ENCODE measurements at places on chromosomes 2 and 18.
A peak's percentile ranks its signal among the peaks of the same experiment; 100 is the strongest.

GRCh38 chr2:207734636-207735512, 23.4 kb downstream of the CCNYL1 start:
- no peak for DNase-seq

DNA sequence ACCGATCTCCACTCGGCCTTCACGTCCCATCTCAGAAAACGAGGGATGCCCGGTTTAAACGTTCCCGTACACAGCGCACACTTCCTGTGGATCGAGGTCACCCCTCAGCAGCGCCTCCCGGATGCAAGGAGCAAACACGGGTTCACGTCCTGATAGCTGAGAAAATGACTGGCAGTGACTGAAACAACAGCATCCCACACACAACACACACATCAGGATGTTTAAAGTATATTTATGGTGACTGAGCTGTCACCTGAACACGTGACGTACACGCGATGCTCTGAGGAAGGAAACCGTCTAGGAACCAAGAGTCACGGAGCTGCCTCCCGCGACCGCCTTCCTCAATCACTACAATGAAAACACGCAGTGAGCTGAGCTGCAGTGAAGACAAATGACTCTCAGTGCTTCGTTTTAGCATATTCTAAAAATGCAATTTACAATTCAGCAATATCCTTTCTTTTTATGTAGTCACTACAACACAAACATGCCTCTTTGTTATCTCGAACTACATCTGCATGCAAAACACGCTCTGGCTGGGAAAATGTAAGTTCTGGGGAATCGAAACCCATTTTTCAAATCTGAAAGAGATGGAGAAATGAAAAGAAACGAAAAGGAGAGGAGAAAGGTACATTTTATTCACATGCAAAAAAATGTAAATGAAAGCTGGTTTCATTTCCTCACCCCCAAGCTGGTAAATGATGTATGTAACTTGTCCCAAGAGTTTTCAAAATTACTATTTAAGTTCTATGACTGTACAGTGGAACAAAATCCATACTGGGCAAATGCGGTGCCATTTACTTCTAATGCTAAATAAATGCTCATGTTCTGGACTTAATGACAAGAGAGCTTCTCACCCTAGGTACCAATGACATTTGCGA, 19.8 kb downstream of the HDAC4 start:
- DNase-seq, result peak; percentile 67

DNA sequence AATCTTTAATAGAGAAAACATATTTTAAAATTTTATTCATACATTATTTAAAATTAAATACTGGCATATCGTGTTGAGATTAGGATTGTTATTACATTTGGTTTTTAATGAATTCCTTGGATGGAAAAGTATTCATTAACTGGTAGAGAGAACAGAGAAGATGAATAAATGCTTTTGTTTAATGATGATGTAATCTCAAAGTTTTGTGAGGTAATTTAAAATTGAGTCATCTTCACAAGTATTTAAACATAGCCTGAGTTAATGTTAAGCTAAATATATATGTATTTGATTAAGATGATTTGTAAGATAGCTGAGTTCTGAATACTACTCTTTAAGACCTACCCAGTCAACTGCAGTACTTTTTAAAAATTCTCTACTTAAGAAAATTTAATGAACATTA, 713.4 kb upstream of the VRK2 start:
- no peak for DNase-seq

DNA sequence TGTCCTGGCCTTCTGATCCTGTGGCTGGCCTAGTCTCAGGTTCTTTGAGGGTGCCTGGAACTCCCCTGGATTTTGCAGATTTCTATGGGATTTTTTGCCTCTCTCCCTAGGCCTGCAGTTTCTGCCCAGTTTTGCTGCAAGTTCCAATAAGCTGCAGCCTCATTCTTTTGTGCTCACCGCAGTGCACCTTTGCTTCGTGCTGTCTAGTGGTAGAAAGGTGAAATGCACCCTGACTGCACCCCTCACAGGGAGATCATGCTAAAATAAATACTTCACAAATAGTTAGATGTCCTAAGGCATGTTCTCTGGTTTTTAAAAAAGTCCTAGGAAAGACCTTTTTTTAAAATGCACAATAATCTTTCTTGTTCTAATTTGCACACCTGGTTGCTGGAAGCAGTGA, 72.5 kb downstream of the GNAL start:
- DNase-seq, result no peak

GRCh38 chr18:79926715-79927606, 24.5 kb downstream of the SLC66A2 start:
- no peak for DNase-seq

DNA sequence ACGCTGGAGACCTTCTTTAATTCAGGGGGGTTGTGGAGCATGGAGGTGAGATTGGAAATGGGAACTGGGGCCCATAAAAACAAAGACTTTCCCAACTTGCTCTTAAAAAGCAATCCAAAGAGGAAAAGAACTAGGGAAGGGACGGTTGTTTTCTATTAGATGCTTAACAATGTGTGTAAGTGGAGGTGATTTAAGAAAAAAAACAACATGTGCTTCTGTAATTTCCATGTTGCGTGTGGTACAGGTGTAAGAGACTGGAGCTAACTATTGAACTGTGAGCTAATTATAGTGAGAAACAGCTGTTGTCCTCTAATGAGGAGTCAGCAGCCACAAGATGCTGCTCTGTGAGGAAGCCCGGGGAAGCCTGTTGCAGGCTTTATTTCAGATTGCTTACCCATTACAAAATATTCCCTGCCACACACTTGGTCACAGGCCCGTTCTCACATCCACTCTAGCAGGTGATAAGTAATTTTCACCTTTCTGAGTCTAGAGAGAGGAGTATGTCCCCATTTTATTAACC, 280.6 kb upstream of the PARD3B start:
- DNase-seq, result no peak

- no peak for DNase-seq
These were observed 61.3 kb downstream of the EFEMP1 start for GRCh38 chr2:55862246-55862645.

- no peak for DNase-seq
These were observed 15.0 kb upstream of the INO80C start for GRCh38 chr18:35512761-35513160.

DNA sequence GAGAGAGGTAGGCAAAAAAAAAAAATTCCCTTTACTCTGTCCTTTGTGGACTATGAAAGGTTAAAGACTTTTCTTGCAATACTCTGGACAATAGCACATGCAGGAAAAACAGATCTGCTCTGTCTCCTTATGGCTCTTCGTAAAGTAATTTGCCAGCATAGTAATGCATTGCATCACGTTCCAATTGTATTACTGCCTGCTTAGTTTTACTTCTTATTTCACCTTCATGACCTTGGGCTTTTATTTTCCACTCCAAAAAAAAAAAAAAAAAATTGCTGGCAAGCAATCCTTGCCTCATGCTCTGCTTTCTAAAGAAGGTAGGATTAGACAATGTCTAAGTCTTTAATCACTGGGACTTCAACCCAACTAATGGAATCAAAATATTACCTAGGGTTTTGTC, 1802.7 kb downstream of the SUCLG1 start:
- DNase-seq, result no peak

DNA sequence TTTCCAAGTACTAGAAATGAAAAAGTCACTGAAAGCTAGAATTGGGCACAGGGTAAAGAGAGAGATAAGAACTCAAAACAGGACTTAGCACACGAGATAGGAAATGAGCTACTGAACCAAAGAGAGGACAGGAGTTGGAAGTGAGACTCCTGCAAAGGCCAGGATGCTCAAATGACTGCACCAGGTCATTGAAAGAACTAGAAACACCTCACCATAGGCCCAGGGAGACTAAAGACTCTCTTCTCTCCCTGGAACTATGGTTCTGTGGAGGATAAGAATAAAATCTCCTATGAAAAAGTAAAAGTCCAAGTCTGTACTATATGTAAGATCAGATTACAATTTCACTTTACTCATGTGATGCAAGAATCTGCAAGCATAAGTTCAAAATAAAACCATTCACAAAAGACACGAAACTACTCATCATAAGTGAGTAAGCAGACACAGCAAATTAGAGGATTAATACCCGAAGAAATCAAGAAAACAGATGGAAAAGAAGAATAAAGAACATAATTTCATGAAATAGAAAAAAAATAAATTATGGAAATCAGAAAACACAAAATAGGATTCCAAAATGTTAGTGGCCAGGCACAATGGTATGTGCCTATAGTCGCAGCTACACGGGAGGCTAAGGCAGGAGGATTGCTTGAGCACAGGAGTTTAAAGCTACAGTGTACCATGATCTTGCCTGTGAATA, 6.5 kb downstream of the NBAS start:
- no peak for DNase-seq

GRCh38 chr18:11994336-11994702, 13.0 kb downstream of the IMPA2 start:
- DNase-seq, result no peak

GRCh38 chr2:172275239-172275638, 152.1 kb upstream of the ITGA6 start:
- DNase-seq, result no peak

DNA sequence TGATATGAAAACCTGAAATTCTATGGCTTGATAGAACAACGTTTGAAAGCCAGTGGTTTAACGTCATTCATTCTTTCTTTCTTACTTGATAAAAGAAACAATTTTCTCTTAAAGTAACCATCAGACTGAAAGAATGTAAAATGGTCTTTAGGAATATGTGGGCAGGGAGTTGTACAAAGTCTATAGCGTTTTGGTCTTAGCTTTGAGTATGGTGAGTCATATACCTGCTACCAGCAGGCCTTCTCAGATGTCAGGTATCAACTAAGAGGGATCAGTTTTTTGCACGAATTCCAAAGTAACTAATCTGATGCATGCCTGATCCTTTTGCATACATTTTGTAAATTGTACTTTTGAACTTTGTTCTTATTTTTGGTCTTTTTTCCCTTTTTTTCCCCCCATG, 101.5 kb upstream of the DSEL start:
- no peak for DNase-seq

DNA sequence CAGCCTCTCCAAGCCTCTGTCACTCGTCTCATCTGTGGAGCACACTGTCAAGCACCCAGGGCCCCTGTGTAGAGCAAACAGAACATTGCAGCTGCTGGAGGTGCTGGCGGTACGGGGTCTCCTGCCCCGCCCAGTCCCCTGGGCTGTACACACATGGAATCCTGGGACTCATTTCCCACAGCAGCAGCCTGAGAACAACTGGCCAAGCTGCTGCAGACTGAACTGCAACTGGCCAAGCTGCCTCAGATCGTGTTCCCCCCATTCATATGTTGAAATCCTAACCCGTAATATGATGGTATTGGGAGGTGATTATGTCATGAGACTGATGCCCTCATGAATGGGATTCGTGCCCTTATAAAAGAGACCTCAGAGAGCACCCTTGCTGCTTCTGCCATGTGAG, 130.5 kb downstream of the NCK2 start:
- no peak for DNase-seq

GRCh38 chr2:60067006-60067405, 486.4 kb downstream of the BCL11A start:
- no peak for DNase-seq

DNA sequence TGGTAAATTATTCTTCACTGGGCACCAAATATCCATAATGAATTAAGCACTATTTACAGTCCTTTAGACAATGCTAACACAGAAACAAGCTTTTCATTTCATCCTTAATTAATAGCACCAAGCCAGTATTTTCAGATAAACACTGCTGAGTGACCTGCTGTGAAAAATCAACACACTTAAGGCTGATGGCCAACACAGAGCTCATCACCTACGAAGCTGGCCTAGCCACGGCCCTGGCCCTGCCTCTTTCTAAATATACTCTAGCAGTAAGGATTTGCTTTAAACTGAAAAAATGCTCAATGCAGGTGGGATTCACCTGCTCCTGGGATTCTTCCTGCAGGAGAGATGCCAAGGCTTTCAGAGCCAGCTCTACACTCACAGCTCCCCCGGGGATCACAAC, 18.4 kb downstream of the CYB5A start:
- no peak for DNase-seq

DNA sequence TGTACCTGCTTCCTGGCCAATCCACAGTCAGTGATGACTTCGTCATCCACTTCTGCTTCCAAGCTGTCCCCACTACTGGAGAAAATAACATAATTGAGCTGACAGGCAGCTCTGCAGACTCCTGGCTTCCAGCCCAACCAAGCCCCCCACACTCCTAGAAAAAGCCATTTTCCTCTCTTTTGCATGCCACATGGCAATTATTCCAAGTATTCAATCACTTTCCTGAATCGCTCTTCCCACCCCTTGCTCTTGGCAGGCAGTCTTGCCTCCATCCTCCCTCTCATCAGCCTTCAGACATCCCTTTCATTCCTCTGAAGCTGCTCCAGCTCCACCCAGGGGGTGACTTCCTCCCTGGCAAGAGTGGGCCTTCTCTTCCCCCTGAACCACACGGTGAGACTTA, 14.3 kb upstream of the ST8SIA5 start:
- DNase-seq, result no peak

DNA sequence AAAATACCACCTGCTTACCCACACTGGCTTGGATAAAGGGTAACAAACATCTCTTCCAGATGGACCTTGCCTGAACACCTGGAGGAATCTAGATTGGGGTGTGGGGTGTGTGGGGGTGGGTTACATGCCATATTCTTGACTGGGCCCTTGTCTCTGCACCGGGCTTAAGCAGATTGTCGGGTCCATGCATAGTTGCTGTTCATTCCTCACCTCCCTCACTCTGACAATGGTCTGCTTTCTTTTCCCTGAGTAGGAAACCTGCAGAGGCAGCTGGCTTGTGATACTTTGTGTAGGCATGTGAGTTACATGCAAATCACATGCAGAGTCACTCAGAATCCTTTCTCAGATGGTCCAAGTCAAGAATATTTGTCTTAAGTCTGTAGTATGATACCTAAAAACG, 112.8 kb upstream of the GLS start:
- no peak for DNase-seq

DNA sequence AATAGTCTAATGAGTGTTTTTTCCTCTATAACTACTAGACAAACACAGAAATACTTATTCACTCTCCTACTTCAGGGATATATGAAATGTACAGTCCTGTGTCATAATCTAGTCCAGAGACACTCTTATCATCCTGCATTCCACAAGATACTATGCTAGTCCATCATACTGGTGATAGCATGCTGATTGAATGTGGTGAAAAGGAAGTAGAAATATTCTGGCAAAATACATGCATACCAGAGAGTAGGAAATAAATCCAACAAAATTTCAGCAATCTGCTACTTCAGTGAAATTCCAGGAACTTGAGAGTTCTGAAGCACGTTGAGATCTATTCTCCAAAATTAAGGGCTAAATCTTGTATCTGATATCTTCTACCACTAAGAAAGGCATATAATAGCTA, 353.9 kb downstream of the PID1 start:
- DNase-seq, result no peak

- no peak for DNase-seq
These were observed 2.8 kb upstream of the RESP18 start for GRCh38 chr2:219335373-219335786.

DNA sequence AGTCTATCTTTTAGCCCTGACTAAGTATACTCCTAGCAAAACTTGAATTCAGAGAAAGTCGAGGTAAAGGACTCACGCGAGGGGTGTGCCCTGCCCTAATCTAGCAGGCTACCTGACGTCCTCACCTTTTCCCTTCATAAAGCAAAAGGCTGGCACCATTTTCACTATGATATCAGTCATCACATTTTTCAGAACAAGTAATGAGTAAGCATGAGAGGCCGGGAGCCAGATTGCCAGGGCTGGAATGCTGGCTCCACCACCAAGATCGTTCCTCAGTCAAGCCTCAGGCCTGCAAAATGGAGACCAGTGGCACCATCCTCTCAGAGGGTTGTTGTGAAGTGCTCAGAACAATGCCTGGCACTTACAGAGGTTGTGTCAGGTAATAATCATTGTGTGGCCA, 18.7 kb upstream of the NCKAP5 start:
- no peak for DNase-seq

GRCh38 chr2:72414137-72414760, 266.6 kb upstream of the CYP26B1 start:
- no peak for DNase-seq

GRCh38 chr2:174833737-174834136, 69.5 kb upstream of the CHRNA1 start:
- no peak for DNase-seq
